ENCODE measurements at places on chromosomes 1 and 21.

DNA sequence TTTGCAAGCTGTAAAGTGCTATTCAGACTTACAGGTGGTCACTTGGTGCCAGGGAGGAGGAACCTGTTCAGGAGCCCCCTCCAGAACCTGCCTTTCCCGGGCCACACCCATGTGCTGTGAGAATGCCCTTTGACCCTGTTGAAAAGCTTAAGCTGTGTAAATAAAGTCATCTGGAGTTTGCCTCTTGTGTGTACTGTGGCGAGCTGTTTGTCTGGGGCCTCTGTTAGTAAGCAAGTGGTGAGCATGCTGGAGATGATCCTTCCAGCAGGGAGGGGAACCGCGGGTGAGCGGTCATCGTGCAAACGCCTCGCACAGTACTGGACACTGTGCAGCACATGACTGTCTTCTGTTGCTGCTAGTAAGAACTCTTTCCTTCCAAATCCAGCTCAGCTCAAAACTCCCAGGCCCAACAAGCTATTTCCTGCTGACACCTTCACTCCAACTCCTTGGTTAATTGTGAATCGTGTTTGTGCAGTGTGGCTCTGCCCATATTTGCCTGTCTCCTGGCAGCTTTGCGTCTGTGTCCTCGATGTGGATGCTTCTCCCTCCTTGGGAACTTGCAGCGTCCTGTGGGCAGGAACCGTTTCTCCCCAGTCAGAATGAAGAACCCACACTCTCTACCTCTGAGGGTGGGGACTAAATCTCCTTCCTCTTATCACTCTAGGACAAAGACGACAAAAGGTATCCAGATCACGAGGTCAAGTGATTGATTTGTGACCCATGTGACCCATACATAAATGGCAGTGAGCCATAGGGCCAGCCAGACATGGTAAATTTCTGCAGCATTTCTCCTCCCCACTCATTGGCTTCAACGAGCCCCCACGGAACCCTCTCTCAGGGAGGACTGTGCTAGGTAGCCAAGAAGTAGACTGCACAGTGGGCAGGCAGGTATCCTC is 13.9 kb upstream of the BTG2 start:
- no peak for DNase-seq

DNA sequence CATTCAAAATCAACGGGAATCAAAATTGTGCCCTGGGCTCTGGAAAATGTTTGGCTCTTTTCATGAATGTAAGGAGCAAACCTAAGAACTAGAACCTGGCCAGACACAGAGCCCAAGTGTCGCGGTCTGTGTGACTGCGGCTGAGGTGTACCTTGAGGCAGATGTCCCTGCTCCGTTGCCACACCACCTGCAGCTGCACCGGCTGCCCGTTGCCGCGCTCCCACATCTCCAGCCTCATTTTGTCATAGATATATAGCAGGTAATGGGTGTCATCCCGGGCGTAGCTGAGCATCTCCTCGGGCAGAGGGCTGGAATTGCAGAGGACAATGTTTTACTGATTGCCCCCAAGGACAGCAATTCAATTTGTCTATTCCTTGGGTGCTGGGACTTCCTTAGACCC is 18.7 kb downstream of the EXOSC10 start:
- no peak for DNase-seq

GRCh38 chr1:53737648-53738204 is 1.2 kb downstream of the GLIS1 start:
- no peak for DNase-seq

- DNase-seq, result no peak
Measured at GRCh38 chr1:198360208-198360729, 180.2 kb downstream of the ATP6V1G3 start.

GRCh38 chr1:119147661-119148090 is 7.2 kb upstream of the WARS2 start:
- DNase-seq, result no peak

GRCh38 chr1:78333502-78333901 is 157.3 kb upstream of the PTGFR start:
- DNase-seq, result peak; percentile 18

DNA sequence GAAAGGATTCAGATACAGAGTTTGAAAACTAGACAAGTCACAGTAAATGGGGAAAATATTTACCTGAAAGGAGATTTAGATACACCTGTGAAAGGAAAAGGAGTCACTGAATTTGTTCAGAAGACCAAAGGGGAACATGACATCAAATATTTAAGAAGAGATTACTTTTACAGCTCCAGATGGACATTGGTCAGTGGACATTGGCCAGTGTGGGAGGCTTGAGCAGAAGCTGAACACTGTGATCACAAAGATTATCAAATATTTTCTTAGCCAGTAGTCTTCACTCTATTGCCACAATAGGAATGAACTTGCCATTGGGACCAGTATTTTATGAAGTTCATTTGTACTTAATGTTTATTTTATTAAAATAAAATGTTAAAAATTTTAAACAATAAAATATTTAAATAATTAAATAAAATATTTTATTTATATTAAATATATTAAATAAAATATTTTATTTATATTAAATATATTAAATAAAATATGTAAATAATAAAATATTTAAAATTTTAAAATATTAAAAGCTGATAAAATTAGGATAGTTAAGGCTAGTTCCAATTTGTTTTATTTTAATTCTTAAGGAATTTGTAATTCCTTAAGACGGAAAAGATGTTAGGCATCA is 94.3 kb downstream of the CCDC30 start:
- DNase-seq, result no peak

DNA sequence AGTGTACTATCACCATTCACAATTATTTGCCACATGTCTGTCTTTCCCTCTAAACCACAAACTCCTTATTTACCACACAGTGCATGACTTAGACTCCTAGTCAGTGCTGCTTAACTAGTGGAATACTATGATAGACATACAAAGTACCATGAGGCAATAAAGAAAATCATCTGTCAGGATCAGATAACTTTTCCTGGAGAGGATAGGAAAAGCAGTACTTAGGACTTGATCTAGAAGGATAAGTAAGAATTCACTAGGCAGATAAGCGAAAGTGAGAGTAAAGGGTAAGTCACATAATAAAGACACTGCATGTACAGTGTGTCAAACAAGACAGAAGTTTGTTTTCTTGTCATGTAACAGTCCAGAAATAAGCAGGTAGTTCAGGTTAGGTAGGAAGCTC is 21.2 kb upstream of the TSPAN1 start:
- DNase-seq, result no peak

DNA sequence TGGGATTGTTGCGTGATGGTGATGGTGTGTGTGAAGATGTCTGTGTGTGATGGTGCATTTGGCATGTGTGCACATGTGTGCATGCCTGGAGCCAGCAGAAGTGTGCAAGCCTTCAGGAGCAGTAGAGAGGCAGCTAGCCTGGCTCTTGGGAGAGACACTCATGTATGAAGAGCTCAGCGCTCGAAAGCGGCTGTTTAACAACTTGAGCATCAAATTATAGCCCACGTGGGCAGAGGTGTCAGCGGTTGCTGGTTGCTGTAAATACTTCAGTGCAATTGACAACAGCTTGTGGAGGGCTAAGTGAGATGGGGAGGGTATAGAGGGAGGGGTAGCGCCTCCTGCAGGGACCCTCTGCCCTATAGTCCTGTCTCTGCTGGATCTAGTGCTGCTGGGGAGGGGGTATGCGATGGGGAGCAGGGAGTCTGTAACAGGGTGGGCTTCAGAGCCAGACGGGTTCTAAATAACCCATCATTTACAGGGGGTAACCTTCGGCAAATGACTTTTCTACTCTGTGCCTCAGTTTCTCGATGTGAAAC is 21.5 kb downstream of the FOXD2 start:
- DNase-seq, result no peak

GRCh38 chr1:1309251-1310108 is 1.1 kb downstream of the PUSL1 start:
- no peak for DNase-seq
